Stimulated activated CD4-positive, alpha-beta T cell treated with anti-CD3 and anti-CD28 coated beads, Interleukin-1b, Interleukin-23, amount 100 ng/mL, for 4 hours (primary cell): ENCODE measurements at places on chromosomes 3 and 15.

GRCh38 chr15:84603630-84604379, 3.0 kb downstream of the ZSCAN2 start:
- no peak for DNase-seq

DNA sequence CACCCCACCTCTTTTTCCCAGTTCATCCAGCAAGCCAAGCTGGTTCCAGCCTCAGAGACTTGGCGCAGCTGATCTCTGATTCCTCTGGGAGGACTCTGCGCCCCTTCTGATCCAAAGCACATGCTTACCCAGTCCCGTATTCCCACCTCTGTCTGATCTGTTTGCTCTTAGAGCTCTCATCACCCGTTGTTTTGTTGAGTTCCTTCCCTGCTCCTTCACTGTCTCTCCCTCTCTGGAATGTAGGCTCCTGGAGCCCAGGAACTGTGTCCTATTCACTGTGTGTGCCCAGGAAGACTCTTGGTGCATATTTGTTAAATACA, 1.3 kb upstream of the ZXDC start:
- no peak for DNase-seq

GRCh38 chr15:82689147-82689546, 20.5 kb downstream of the AP3B2 start:
- DNase-seq = no peak

GRCh38 chr3:159171333-159171732, 369.5 kb downstream of the MFSD1 start:
- no peak for DNase-seq

DNA sequence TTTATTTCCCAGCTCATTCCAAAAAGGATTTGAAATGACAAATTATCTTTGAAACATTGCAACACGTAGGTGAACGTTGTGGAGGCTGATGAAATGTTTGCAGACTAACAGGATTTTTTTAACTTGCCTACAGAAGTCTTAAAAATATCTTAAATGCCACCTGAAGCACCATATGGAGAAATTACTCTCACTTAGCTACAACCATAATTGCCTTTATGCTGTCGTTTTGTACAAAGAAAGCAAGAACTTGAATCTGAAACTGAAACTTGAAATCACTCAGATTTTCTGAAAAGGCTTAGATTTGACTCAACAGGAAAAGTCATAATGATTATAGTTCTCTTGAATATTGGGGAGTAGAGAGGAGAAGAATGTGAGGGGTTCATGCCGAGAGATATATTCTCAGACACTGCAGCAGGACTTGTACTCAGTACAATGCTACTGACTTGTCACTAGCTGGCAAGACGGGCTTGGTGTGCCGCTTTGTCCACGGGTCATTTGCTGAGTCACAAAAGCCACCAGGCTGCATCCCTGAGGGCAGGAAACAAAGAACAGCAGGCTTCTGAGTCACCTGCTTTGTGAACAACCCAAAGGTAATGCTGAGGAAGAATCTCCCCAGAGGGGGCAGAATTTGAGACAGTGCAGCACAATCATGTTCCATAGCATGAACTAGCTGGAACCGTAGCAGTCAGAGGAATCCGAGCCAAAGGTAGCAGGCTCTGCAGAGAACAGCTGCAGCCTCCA, 7.1 kb upstream of the FMN1 start:
- DNase-seq = peak; percentile 51

- DNase-seq = peak; percentile 38
Measured at GRCh38 chr3:187616307-187616972, 53.8 kb downstream of the SST start.

DNA sequence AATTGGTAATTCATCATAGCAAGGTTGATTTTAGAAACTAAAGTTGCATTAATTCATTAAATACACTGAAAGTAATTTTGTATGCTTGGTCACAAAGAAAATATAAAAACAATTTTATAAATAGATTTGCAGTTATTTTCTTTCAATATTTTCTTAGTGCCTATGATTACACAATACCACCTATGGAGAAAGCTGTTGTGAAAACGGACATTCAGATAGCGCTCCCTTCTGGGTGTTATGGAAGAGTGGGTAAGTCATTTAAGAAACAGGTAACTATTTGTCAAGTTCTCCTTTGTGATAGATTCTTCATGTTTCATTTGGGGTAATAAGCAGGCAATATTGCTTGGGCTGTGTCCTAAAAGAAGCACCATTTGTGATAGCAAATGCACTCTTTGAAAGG, 3.0 kb downstream of the DUT start:
- DNase-seq = no peak

DNA sequence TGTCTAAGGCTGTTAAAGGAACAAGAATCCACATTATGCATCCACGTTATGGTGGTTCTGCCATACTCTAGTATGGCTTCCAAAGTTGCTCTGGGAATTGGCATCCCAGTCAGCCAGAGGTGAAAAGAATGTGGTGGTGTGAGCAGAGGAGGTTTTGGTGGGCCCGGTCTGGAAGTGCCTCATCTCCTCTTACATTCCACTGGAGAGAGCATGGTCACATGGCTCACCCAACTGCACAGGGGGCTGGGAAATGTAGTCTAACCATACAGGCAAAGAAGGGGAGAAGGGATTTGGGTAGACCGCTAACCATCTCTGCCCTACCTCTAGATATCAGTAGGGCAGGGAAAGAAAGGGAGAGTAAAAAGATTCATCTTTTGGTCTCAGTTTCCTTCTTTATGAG, 3.2 kb upstream of the HEG1 start:
- no peak for DNase-seq

GRCh38 chr3:114294940-114295480, 1.2 kb downstream of the TIGIT start:
- no peak for DNase-seq

DNA sequence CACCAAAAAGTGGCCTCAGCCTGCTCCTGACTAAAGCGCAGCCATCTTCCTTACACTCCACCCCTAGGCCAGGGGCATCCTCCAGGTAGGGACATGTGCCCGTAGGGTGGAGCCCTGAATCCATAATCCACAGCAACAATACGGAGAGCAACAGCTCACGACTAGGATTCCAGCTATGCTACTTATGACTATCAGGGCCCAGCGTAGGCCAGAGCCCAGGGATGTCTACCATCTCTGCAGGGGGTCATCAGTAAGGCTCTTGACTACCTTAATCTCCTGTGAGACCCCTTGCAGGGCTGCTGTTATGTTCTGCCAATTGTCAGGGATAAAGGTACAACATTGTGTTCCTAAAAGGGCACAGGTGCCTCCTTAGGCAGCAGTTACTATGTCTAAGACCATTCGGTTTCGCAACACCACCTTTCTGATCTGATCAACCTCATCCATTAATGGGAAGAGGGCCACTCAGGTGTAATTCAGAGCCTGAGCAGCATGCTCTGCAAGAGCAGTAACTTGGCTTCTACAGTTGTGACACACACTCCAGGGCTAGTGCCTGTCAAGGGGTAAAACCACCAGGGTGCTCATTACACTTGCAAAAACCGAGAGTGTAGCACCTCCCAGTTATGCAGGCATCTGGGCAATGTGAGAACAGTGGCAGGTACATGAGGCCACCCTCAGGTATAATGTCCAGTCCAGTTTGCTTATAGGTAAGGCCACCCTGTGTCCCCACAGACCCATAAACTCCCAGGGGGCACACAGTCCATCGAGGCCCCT, 11.0 kb downstream of the CCRL2 start:
- DNase-seq = no peak

- DNase-seq = no peak
Measured at GRCh38 chr3:156359368-156359767, 195.5 kb downstream of the SSR3 start.

DNA sequence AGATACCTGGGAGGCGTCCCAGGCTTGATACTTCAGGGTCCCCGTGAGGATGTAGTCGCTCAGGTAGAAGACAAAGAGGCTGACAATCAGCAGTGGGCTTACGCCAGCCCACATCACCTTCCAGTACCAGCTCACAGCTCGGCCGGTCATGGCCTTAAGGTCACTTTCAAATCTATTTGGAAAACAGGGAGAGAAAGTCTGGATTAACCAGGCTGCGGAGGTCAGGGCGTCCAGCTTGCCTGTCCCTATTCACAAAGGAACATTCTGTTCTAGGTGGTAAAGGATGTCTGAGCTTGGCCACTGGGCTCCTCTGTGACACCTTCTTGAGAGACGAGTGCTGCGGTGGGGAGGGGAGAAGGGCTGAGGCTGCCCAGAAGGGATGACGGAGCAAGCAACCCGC, 36.5 kb downstream of the SLC6A20 start:
- DNase-seq = no peak

DNA sequence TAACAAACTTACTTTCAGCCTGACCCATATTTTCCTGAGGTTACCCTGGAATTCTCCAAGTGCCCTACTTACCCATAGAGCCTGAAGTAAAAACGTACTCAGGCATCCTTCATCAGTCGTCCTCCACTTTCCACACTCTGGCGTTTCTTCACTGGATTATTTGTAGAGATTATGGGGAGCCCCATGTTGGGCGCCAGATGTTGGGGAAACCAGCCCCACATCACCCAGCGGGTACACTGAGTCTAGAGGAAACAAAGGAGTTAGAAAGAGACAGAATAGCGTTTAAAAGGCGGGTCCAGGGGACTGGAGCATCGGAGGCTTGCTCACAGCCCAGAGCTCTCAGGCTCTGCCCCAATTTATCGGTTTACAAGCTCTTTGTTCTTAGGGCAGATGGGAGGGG, 9.7 kb upstream of the SLC28A2 start:
- DNase-seq = no peak

GRCh38 chr3:116776880-116777785, 67.6 kb downstream of the TUSC7 start:
- DNase-seq = no peak

- DNase-seq = no peak
Measured at GRCh38 chr3:149534671-149535332, 60.3 kb downstream of the TM4SF4 start.

DNA sequence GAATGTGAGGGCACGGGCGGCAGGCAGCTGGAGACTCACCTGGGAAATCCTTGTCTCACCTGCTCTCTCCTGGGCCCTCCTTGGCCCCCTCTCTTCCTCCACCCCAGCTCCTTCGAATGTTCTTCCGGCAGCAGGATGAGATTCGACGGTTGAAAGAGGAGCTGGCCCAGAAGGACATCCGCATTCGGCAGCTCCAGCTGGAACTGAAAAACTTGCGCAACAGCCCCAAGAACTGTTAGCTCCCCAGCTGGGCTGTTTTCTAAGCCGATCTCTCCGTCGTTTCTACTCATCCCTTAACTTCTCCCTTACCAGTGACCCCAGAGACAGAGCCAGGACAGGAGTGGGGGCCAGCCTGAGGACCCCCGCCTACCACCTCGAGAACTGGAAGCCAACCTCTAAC, 95.0 kb downstream of the ANP32A start:
- no peak for DNase-seq

- DNase-seq = no peak
Measured at GRCh38 chr3:173465112-173465511, 67.6 kb downstream of the NLGN1 start.

- no peak for DNase-seq
Measured at GRCh38 chr15:100941536-100941935, 22.4 kb downstream of the LRRK1 start.
